ENCODE measurements at places on chromosomes 11 and 22. TPM values are rescaled to one million over a fixed set of nuclear protein-coding genes. Genes with fewer than 3 reads are reported as not detected.

DNA sequence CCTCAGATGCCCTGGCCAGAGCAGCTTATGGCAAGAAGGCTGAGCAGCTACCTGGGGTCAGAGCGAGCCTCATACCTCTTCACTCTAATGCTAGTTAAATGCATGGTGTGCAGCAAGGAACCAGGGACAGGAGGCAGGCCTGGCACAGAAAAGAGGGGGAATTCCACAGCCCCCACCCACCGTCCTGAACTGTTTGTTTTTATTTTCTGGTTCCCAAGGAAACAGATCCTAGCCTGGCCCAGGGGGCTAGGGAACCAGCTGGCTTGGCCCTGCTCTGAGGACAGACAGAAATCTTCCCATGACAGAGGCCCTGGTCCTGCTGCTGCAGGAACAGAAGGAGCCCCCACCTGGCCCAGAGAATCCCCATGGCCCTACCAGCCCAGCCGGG is 40.4 kb downstream of the SLCO2B1 start:
- DNase-seq, result peak; percentile 59

GRCh38 chr22:30605449-30606110 is 1.4 kb upstream of the TCN2 start:
- DNase-seq, result peak; percentile 46

- DNase-seq, result no peak
Measured at GRCh38 chr11:70205049-70205725, 2.1 kb downstream of the FADD start.

TSGA10IP gene
- total RNA-seq, result not detected

IGLL1 gene
- total RNA-seq, result not detected

DNA sequence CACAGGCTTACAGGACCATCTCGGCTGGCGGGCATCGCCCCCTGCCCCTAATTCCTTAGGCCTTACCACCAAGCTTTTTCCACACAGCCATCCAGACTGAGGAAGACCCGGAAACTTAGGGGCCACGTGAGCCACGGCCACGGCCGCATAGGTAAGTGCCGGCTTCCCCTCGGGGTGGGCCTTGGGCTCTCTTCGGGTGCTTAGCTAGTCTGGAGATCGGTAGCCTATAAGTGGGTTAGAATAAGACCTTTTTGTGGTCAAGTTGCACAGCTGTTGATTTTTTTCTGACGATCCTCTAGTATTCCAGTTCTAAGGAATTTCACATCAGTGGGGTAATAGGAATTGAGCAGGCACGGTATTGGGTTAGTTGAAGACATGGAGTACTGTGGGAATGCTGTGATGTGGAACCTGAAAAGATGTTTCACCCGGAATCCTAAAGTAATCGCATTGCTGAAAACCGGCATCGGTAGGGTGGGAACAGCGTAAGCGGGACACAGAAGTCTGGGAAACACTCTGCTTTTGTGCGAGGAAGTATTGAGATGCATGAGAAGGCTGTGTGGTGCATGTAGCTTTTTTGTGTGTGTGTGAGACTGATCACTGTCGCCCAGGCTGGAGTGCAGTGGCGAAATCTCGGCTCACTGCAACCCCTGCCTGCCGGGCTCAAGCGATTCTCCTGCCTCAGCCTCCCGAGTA is 669 bp downstream of the RPL27A start:
- DNase-seq, result no peak

DNA sequence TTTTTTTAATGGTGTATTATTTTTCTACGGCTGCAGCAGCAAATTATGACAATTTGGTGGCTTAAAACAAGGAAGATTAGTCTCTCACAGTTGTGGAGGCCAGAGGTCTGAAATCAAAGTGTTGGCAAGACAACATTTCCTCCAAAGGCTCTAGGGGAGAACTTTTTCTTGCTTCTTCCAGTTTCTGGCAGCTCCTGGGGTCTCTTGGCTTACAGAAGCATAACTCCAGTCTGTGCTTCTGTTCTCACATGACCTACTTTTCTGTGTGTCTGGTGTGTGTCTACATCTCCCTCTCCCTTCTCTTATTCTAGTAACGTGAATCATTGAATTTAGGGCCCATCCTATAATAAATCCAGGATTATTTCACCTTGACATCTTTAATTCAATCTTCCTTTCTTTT is 551.9 kb upstream of the LUZP2 start:
- DNase-seq, result no peak

THRSP gene
- not detected for total RNA-seq

GRCh38 chr11:121350314-121351082 is 57.9 kb downstream of the SC5D start:
- DNase-seq, result no peak

- no peak for DNase-seq
Measured at GRCh38 chr11:86201371-86201884, 43.1 kb upstream of the EED start.

CYB5R3 gene
- 125 TPM for total RNA-seq

DNA sequence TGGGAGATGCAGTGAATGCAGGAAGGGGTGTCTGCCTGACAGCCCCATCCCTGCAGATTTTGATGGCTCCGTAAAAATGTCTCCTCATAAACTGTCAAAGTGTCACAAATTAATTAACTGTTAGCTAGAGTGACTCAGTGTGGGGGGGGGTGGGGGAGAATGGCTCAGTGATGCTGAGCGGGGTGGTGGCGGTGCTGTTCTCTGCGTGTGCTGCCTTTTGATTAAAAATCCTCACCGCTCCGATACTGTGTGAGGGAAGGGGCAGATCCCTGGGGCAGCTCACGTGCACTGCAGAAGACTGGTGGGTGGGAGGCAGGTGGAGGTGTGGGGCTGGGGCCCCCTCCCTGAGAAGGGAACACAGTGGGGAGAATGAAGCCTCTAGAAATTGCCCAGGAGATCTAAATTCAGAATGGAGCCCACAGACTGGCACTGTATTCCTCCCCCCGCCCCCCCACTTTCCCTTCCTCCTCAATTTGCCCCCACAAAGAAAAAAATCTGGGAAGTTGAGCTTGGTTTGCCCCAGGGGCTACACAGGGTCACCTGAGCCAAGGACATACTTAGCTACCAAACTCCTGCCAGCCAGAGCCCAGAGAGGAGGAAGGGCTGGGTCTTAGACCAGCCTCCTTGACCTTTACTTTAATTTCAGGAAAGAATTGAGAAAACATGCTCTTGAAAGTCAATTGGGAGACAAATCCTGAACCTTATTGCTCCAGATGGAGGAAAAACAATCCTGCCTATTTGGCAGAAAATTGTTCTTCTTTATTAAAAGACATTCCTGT is 39.8 kb downstream of the DRD2 start:
- no peak for DNase-seq

TRIM6 gene
- total RNA-seq, result 10.1 TPM

KIAA0930 gene
- total RNA-seq, result 18.7 TPM

- DNase-seq, result peak; percentile 40
Measured at GRCh38 chr11:75867778-75868374, 52.9 kb downstream of the UVRAG start.

GRCh38 chr22:37626144-37626543 is 13.3 kb upstream of the SH3BP1 start:
- DNase-seq, result no peak

DNA sequence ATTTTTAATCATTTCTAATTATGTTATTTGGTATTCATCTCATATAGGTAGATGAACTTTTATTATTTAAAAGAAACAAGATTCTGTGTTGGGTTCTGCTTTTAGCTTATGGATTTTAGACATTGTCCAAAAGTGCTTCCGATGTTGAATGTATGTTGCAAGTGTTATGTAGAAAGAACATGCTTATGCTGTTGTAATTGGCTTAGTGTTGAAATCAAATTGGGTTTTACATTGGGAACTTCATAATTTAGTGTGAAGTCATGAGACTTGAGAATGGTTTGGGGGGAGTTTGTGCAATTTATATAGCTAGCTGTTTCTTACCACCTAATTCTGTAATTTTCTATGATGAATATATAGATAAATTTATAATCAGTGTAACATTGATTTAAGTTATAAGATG is 3.6 kb downstream of the MTMR3 start:
- no peak for DNase-seq

MAPK8IP1 gene
- total RNA-seq, result 3.7 TPM

DNA sequence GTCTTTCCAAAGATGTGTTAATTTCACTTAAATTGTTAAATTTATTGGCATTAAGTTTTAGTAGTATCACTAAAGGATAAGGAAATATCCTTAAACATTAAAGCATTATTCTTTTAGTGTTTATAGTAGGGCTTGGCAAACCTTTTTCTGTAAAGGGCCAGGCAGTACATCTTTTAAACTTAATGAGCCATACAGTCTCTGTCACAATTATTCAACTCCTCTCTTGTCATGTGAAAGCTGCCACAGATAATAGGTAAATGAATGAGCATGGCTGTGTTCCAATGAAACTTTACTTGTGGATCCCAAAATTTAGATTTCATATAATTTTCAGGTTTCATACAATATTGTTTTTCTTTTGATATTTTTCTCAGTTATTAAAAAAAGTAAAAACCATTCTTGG is 268.2 kb upstream of the C11orf87 start:
- DNase-seq, result no peak

GRCh38 chr22:25970374-25970911 is 198.8 kb upstream of the SEZ6L start:
- no peak for DNase-seq

DNA sequence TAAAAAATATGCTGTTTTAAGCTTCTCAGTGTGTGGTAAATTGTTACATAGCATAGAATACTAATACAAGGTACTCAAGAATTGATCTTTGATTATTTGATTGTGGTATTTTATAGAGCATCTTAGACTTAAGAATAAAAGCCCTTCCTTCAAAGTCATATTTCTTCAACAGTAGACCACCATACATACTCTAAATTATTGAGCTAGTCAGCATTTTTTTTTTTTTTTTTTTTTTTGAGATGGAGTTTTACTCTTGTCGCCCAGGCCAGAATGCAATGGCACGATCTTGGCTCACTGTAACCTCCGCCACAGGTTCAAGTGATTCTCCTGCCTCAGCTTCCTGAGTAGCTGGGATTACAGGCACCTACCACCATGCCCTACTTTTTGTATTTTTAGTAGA is 436.7 kb upstream of the LUZP2 start:
- no peak for DNase-seq

DNA sequence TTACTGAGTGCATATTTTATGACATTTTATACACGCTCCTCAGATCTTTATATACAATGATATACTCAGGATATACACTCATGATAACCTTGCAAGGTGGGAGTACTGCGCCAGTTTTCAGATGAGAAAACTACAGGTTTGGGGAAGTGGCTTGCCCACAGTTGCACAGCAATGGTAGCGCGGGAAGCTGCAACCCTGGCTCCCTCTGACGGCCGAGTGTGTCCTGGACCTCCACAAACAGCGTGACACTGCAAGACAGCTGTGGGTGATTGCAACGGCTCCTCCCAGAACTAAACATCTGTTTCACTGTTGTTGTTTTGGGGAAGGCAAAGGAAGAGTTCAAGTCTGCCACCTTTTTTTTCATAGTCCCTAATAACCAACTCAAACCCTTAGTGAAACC is 47.0 kb downstream of the PACSIN2 start:
- no peak for DNase-seq

FGF4 gene
- total RNA-seq, result not detected

RTN4R gene
- total RNA-seq, result 19.0 TPM

GRCh38 chr11:131916638-131917037 is 546.2 kb downstream of the NTM start:
- DNase-seq, result no peak

DNA sequence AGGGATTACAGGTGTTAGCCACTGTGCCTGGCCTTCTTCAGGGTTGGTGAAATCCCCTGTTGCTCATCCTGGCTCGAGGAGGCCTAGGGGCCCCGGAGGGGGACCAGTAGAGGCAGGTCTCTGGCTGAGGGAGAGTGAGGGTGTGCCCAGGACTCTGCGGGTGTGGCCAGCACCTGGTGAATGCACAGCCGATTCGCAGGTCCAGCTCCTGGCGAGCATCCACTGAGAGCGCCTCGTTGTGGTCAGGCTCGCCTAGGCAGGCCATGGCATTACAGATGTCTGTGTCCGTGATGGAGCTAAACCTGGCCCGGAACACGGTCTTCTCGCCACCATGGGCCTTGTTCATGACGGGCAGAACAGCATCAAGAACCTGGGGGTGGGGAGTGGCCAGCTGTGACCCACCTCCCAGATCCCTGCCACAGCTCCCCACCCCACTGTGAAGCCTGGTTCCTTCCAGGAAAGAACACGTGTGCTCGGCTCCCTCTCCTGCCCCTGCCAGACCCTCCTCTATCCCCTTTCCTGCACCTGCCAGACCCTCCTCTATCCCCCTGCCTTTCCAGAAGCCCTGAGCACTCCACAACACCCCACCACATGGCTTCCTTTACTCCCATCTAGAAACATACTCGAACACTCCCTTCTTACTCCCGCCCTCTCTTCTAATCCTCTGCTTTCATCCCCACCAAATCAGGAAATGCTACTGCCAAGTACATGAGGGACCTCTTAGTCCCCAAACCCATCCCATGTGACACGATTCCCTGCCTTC is 12.4 kb downstream of the TOP3B start:
- DNase-seq, result no peak

- DNase-seq, result no peak
Measured at GRCh38 chr11:46363455-46364005, 16.3 kb downstream of the DGKZ start.

Data from endothelial cell (in vitro differentiated cells).